Spleen (tissue), 13 donors: ENCODE measurements at places on chromosomes 5 and 9. TPM values are rescaled to one million over a fixed set of nuclear protein-coding genes. Genes with fewer than 3 reads are reported as not detected.

Gene NUTM2F
- not detected for total RNA-seq

Gene CCIN
- total RNA-seq = 0.49 TPM

Gene GRXCR2
- not detected for total RNA-seq

Gene MYORG
- total RNA-seq = 1.2 TPM

Gene PCDHB16
- total RNA-seq = 1.9 TPM

Gene OLFML2A
- total RNA-seq = 139 TPM

Gene LPCAT1
- total RNA-seq = 322 TPM

Gene UBE2QL1
- 0.32 TPM for total RNA-seq

Gene SMIM32
- total RNA-seq = not detected

Gene TAL2
- not detected for total RNA-seq

Gene FLT4
- total RNA-seq = 20.7 TPM

Gene FOXI1
- not detected for total RNA-seq

Gene LIX1
- not detected for total RNA-seq

Gene RPL35
- total RNA-seq = 1,074 TPM

Gene NSD1
- total RNA-seq = 79.7 TPM

Gene BARHL1
- not detected for total RNA-seq

Gene PCDHB11
- total RNA-seq = 0.68 TPM

Gene MARCOL
- total RNA-seq = not detected

Gene PCDHGB3
- total RNA-seq = 3.8 TPM

Gene GCNT4
- 2.3 TPM for total RNA-seq

Gene TMEM38B
- 9.0 TPM for total RNA-seq

Gene BTNL8
- 1.8 TPM for total RNA-seq

Gene IRX1
- total RNA-seq = not detected

Gene CCDC183
- 1.6 TPM for total RNA-seq

Gene REEP2
- 0.41 TPM for total RNA-seq

Gene RETREG1
- 5.1 TPM for total RNA-seq

Gene ADAM19
- 55.2 TPM for total RNA-seq
